ENCODE measurements at places on chromosomes 7 and 10.

DNA sequence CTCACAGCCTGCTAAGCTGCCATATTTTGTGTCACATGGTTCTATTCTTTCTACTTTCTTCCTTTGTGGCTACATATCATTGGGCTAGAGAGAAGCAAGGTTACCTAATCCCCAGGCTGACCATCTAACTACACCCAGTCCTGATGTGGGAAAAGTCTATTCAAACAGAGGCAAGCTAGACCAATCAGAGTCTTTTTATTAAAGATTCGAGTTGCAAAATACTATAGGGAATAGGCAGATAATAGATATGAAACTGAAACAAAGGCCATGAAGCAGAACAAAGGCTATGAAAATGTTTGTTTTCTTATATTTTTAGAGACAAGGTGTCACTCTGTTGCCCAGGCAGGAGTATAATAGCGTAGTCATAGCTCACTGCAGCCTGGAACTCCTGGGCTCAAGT is 36.7 kb downstream of the MTERF1 start:
- no peak for DNase-seq

DNA sequence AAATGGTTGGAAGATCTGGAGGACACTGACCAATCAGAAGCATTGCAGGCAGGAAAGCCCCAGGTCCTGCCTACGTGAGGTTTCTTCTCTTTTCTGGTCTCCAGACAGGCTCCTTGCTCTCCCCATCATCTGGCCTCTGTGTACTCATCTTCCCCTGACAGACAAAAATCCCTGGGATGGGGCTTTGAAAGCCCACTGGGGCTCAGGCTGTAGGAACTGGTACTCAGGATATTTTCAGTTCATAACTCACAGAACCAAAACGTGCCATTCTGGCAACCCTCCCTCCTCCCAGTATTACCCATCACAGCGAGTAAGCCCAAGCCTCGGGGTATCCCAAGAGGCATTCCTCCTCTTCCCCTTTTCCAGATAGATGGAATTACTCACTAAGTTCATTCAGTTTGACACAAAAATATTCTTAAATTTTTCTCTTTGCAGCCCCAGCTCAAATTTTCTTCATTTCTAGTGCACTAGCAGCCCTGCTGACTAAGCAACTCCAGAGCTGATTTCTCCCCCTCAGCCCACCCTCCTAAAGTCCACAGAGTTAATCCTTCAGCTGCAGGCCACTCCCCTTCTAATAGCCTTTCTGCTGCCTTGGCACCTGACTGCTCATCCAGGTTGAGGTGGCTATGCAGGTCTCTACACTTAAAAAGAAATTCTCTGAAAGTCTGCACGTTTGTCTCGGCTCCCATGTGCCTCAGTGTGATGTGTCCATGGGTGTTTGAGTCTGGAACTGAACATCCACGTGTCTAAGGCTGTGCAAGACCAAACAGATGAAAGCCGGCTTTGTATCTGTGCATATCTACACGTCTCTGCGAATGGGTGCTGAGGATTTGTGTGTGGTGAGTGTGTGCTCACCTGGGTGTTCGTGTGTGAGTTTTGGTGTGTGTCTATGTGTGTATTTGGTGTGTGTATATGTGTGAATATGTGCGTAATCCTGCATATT is 331.4 kb downstream of the CCSER2 start:
- no peak for DNase-seq

DNA sequence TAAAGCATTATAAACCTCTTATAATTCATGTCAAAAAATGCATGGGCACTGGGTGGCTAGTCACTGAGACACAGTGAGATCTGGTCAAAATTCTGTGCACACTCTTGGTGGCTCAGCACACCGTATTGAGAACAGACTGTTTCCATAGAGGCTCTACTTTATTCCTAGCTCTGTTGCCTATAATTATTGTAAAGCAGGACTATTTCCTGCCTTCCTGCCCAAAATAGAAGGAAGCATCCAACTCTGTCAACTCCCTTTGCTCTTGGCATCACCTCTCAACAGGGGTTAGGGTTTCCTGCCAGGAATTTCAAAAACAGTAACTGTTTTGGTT is 45.1 kb downstream of the PTN start:
- DNase-seq, result no peak

- no peak for DNase-seq
These were observed 117.9 kb downstream of the CFTR start for GRCh38 chr7:117597755-117598154.

- peak; percentile 73 for DNase-seq
These were observed at the start of gene MACROH2A2 for GRCh38 chr10:70052462-70053217. Gene MACROH2A2, plus strand, starts transcription at chr10:70052846. Its CDS starts 22,813 bp downstream, at chr10:70075659.

GRCh38 chr10:26665080-26666048 is 32.1 kb upstream of the PDSS1 start:
- DNase-seq, result no peak

DNA sequence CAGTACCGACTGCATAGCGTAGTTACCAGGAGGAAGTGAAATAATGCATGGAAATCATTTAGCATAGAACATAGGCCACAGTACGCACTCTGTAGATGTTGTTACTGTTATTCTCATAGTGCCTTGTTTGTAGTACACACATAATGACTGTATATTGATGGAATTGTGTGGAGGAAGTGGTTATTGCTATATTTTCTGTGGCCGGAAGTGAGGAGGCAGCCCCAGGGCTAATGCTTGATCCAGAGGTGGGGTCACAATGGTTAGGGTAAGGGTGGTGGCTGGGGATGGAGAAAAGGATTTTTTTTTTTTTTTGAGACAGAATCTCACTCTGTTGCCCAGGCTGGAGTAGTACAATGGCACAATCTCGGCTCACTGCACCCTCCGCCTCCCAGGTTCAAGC is 4.5 kb upstream of the MGAM start:
- DNase-seq, result no peak

GRCh38 chr10:128070161-128070560 is 56.1 kb downstream of the MKI67 start:
- DNase-seq, result no peak

- DNase-seq, result no peak
These were observed 132.8 kb downstream of the CACNB2 start for GRCh38 chr10:18273039-18273438.

DNA sequence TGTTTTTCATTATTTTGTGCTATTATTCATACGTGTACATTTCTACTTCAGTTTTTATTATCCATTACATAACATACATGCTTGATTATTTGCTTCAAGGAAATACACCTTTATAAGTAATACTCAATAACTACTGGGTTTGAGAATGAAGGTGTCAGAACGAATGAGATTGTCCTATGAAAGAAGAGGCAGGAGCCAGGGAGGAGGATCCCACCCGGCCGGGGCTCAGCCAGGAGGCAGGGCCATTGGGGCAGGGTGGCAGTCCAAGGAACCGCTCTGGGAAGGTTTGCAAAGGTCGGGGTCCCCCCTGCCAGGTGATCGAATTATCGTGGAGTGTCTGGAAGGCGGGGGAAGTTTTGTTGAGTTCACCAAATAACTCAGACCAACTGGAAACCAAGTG is 9.1 kb downstream of the TRIM56 start:
- no peak for DNase-seq

GRCh38 chr7:154372011-154372601 is 319.9 kb downstream of the DPP6 start:
- DNase-seq, result no peak

DNA sequence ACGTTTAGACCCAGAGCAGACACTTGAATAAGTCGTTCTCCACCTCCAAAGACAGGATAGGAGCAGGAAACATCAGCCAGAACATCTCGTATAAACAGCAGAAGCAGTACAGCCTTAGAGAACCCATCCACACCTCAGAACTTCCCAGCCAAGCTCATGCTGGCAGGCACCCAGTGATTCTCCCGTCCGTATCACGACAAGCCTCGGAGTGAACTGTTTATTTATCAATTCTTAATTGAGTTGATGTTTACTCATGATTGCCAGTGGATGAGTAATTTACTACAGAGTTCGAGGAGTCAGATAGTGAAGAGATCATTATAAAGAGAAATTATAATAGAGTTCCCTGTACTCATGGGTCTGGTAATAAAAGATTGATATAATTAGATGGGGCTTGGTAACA is 811.5 kb downstream of the LRMDA start:
- DNase-seq, result no peak

DNA sequence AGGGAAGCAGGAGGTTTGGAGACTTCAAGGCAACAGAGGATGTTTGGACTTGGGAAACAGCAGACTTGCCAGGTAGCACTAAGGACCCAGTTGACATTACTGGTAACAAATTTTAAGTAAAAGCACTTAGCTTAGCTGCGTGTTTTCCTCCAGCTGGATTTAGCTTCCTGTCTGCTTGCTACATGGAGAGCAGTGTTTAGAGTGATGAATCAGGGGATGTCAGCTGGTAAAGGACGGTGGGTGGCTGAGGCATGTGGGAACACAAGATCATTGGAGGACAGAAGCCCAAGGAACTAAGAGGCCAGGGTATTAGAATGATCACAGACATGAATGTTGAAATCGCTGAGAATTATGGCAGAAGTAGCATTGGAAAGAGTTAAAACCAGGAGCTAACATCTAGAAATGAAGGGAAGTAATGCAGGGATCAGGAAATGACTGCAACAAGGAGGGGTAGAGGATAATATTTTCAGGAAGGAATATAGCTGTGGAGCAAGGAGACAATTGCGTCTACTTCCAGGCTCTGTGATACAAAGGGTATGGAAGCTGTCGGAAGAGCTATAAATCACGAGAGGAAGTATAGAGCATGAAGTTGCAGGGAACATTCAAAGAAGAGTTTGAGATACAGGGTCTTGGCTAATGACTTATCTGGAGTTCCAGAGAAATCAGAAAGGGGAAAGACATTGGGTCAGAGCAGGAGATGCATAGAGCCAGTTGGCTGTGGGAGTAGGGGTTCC is 34.4 kb downstream of the CALD1 start:
- DNase-seq, result peak; percentile 44

DNA sequence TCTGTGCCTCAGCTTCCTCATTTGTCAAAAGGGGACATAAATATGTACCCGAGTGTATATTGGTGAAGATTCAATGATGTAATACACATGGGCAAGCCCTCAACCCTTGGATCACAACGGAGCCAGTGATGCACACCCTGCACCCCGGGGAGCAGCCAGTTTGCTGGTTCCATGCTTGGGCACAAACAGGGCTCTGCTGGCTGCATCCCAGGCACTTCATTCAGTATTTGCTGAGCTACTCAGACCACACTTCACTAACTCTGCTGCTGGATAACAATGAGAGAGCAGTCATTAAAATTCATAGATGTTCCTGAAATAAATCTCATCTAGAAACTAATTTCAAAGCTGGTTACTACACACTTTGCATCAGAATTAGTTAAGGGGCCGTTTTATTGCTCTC is 72.0 kb downstream of the SCRN1 start:
- DNase-seq, result no peak

DNA sequence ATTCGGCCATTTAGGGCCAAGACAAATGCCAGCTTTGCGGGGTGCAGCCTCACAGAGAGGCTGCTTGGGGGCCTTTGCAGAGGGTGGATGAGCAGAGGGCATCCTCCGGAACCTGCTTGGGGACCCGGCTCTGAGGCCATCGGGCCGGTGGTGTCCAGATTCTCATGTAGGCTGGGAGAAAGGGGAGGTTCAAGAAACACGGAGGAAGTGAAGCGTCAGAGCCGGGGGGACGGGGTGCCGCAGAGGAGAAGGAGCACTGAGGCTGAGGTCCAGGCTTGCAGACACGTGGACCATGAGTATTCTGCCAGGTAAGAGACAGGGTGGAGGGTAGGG is 150.7 kb upstream of the SHH start:
- no peak for DNase-seq

- DNase-seq, result no peak
These were observed 19.0 kb downstream of the RBM48 start for GRCh38 chr7:92547579-92547978.

- DNase-seq, result no peak
These were observed 3.8 kb downstream of the NEBL start for GRCh38 chr10:20893297-20893696.

DNA sequence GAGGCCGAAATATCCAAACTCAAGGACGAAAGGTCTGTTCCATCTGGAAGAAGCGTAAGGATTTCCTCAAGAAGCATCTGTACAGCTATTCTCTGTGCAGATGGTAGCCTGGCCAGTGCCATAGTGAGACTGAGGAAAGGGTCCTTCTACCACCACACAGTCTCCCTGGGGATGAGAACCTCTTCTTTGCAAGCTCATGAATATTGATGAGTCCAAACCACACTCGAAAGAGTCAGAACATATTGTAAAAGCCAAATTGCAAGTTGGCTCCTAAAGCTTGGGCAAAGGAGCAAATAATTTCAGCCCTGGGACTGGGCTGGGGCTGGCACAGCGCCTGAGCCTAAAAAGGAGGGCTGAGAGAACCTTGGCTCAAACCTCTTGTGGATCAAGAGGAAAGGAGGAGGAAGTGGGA is 66.1 kb upstream of the PIP4K2A start:
- no peak for DNase-seq

- DNase-seq, result no peak
These were observed 40.8 kb downstream of the TAS2R41 start for GRCh38 chr7:143518521-143518920.

DNA sequence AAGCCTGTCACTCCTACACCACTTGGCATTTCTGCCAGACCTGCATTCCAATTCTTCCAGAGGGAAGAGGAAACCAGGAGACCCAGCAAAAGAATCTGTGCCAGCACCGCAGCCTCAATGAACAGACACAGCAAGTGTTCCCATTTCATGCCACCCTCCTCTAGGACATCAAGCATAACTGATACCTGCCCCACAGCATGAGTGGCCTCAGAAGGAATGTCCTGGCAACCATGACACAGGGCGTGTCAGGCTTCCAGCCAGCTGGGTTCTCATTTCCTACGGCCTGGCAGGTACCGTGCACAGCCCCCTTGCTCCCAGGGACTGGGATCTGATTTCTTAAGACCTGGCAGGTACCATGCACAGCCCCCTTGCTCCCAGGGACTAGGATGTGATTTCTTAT is 7.8 kb downstream of the MAD1L1 start:
- peak; percentile 71 for DNase-seq

DNA sequence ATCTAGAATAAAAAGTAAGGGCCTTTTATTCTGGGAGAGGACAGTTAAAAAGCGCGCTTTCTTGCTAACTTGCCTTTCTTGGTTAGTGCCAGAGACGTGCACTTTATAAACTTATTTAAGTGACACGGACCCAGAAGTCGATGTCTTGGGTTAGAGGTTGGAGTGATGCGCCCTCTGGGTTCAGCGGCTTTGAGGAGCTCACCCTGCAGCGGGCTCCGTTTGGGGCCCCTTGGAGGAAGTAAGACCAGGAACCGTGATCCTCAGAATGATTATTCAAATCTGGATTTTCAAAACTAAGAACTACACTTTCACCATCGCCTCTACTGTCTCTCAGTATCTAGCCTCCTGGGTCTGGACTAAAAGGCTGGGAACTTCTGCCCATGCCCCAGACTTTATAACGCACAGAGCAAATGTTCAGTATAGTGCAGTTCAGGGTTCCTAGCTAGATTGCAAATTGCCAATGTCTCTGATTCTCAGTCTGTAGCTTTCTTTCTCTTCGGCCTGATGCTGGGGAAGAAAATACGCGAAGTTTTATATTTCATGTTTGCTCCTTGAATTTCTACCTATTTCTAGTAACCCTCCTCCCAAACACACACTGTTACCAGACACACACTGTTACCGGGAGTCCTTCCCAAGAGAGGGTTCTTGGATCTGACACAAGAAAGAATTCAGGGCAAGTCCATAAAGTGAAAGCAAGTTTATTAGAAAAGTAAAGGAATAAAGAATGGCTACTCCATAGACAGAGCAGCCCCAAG is 18.6 kb upstream of the SMO start:
- DNase-seq, result no peak
